ENCODE measurements at places on chromosomes 2 and 18.

DNA sequence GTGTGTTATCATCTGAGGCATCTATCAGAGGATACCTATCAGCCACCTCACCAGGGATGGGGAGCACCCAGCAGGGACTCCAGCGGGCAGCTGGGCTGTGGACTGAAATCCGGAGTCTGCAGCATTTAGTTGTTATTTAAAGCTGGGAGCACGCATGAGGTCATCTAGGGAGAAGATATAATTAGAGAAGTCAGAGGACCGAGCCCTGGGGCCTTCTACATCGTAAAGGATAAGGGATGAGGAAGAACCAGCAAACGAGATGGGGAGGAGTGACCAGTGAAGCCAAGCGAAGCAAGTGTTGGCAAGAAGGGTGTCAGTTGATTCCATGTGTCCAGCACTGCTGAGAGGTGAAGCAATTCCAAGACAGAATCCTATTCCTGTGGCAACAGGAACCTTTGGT, 70.3 kb downstream of the STEAP3 start:
- DNase-seq = no peak

DNA sequence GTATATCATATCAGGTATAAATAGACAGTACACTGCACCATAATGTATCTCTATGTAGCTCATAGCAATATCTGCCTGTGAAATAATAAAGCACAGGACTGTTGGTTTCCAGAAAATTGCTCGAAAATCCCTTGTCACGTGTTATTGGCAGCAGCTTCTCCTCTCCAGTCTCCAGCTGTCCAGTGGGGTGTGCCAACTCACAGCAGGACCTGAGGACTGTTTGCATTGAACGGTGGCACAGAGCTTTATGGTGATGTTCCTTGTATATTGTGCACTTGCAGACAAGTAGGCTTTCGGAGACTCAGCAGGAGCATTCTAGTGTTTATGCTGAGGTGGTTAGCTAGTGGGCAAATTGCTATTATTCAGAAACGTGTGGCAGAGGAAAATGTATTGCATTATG, 182.2 kb upstream of the ATP5MC3 start:
- peak; percentile 85 for DNase-seq

- no peak for DNase-seq
These were observed 58.8 kb upstream of the SIX2 start for GRCh38 chr2:45067859-45068570.

GRCh38 chr18:23281626-23282436, 146.5 kb downstream of the CABLES1 start:
- DNase-seq = peak; percentile 4

GRCh38 chr18:24656551-24657443, 196.4 kb downstream of the HRH4 start:
- DNase-seq = peak; percentile 52

GRCh38 chr2:11483806-11484617, 18.1 kb upstream of the E2F6 start:
- DNase-seq = no peak

DNA sequence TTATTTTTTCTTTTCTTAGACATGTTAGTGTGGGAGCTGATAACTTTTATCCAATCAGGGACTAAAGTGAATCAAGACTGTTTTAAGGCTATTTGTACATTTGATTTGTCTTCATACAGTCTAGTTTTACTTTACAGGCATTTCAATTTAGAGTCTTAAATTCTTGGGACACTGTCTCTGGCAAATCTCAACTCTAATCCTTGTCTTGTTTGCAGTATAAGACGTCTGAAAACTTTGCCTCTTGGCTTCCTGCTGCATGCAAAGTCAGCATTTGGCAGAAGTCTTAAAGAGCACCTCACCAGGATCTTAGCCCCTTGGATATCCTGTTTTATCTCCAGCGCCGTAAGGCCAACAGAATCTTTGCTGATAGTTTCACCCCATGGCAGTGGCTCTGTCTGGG, 30.3 kb downstream of the SPOPL start:
- no peak for DNase-seq

DNA sequence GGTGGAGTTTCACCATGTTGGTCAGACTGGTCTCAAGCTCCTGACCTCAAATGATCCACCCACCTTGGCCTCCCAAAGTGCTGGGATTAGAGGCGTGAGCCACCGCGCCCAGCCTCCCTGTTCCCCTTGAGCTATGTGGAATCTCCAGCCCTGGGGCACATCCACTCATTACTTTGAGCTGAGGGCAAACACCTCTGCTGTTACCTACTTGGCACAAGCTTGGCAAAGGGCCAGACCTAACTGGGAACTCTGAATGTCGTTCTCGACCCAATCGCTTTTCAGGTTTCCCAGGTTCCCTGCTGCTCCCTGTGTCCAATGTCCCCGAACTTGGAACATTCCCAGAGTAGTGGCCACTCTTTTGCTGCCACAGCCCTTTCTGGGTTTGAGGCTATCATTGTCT, 40.6 kb downstream of the CHST10 start:
- peak; percentile 19 for DNase-seq

DNA sequence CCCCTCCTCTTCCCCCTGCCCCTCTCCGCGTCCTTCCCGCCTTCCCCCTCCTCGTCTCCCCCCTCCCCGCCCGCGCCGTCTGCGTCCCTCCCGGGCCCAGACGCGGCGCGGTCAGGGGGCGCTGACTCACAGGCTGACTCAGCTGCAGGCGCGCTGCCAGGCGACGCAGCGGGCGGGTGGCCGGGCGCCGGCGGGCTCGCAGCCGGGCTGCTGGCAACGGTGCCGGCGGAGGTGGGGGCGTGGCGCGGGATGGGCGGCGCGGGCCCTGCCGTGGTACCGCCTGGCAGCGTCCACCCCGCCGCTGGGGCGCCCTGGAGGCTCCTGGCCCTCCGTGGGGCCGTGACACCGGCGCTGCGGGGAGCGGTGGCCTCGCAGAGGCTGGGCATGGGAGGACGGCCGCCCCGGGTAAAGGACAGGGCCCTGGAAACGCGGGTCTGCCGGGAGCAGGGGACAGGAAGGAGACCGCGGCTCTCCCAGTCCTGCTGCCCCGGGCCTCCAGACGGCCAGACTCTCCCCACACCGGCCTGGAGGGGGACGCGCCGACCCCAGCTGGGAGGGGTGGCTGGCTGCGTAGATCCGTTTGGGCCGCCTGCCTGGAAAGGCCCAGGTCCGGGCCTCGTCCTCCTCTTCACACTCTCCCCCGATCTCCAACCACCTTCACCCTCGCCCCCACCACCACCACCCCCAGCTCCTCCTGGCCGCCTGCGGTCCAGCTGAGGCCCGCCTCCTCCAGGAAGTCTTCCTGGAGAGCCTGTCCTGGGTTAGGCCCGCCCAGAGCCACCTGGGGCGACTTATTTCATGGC, 10.0 kb upstream of the PROC start:
- peak; percentile 90 for DNase-seq

- no peak for DNase-seq
These were observed 98.8 kb downstream of the MRO start for GRCh38 chr18:50721006-50721405.

DNA sequence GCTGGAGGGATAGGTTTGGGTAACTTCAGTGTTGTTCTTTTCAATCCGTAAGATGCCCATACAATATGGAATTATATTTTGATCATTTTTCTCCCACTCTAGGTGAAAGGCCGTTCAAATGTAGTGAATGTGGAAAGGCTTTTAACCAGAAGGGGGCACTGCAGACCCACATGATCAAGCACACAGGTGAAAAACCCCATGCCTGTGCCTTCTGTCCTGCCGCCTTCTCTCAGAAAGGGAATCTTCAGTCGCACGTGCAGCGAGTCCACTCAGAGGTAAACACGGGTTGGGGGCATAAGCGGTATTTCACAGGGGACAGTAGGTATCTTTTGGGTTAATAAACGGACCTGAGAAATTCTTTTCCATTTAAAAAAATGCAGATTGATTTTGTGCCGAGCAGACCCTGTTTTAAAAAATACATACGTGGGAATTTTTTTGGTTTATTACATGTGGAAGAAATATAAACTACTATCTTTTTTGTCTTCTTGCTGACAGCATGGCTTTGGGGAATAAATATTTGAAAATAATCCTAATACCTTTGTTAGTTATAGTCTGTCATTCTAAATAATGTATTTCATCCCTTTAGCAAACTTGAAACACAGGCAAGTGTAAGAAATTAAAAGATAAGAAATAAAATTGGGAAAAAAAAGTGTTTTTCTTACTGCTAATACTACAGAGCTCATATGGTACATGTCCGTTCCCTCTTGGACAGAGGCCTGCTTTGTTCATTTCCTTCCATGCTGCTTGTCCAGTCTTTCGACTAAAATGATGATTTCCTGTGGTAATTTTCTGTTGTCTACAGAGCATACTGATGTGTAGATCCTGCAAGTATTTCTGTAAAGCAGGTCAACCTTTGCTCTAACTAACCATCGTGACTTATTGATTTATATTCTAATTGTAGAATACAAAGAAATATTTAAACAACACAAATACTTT, 53.3 kb downstream of the ZNF236 start:
- DNase-seq = peak; percentile 49

DNA sequence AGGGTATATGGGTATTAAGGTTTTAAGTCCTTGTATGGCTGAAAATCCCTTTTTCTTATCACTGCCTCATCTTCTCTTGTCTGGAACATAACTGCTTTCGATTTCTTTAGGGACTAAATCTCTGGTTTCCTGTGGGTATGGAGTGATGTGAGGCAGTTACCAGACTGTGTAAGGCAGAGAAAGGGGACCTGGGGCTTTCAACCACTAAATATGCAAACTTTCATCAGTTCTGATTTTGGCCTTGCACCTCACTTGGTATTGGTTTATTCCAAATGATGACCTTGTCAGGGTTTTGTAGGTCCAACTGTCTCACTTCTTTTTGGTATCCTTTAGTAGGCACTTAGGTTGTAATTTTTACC, 9.3 kb downstream of the MAP4K4 start:
- no peak for DNase-seq

DNA sequence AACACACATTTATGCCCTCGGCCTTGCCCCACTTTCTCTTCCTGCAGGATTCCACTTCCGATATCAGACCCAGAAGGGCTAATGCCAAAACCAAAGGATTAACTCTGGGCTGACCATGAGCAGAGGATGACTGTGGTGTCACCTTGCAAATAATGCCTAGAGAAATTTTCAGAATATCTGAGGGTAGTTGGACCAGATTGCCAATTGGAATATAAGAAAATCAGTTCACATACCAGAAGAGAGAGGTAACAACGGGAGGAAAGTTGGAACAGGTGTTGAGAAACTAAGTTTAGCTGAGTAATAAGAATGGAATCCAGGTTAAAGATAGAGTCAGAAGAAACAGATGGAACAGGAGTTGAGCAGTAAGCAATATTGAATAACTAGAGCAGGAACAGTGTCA, 232.7 kb upstream of the UBE2E3 start:
- no peak for DNase-seq

GRCh38 chr2:107806901-107807300, 19.8 kb upstream of the RGPD4 start:
- no peak for DNase-seq

- DNase-seq = no peak
These were observed 64.0 kb upstream of the ZEB2 start for GRCh38 chr2:144583741-144584453.

GRCh38 chr2:134140251-134140661, 113.6 kb upstream of the MGAT5 start:
- DNase-seq = peak; percentile 30

DNA sequence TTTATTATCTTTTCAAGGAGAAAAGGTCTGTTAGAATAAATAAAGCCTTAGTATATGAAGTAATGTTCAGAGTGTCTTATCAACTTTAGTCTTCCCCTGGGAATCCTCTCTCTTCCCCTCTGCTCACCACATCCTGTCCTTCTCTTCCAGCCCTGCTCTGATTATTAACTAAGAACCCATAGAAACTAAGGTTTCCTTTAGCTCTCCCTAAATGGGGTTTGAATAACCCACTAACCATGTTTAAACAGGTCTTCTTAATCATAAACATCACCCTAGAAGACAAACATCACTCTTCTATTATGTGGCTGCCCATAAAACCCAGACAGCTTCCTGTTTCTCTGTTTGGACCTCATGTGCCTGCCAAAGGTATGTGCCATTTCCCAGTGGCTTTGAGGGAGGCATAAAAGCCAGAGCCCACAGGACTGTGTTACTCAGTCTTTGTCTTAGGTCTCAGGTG, 50.1 kb downstream of the SLC14A1 start:
- no peak for DNase-seq
